ENCODE measurements at places on chromosomes 2 and 18. TPM values are rescaled to one million over a fixed set of nuclear protein-coding genes. Genes with fewer than 3 reads are reported as not detected.

- no peaks in the 10 kb centered on the region for H3K36me3 ChIP-seq
- H3K4me1 ChIP-seq = no peaks in the 10 kb centered on the region
- H3K4me3 ChIP-seq = no peak overlapping the region
Observed at GRCh38 chr2:118584877-118585276, 262.6 kb downstream of the EN1 start.

DNA sequence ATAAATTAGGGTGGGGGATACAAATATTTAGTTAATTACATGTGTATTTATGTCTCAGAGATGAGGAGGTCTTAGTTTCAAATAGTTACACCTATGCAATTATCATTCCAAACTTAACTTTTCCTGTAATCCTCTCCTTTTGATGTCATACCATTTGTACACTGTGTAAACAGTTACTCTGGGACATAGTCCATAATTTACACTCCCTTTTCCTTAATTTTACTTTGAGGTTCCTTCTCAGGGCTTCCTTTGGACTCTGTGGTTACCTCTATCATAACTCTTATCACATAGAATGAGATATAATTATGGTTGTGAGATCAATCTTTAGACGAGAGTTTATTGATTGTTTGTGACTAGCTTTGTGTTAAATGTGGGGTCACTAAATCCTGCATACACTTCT, 84.4 kb downstream of the DPP10 start:
- no peaks in the 10 kb centered on the region for H3K36me3 ChIP-seq
- H3K27ac ChIP-seq = no peak overlapping the region
- DNase-seq = no peak
- H3K4me1 ChIP-seq = no peaks in the 10 kb centered on the region
- no peaks in the 10 kb centered on the region for H3K27me3 ChIP-seq

GRCh38 chr2:234690569-234691213, 193.8 kb upstream of the ARL4C start:
- peaks cover 2% of the 10 kb centered on the region for H3K4me1 ChIP-seq
- H3K36me3 ChIP-seq = no peaks in the 10 kb centered on the region
- peaks cover 9% of the 10 kb centered on the region for H3K27me3 ChIP-seq
- H3K4me3 ChIP-seq = no peak overlapping the region
- DNase-seq = no peak

DNA sequence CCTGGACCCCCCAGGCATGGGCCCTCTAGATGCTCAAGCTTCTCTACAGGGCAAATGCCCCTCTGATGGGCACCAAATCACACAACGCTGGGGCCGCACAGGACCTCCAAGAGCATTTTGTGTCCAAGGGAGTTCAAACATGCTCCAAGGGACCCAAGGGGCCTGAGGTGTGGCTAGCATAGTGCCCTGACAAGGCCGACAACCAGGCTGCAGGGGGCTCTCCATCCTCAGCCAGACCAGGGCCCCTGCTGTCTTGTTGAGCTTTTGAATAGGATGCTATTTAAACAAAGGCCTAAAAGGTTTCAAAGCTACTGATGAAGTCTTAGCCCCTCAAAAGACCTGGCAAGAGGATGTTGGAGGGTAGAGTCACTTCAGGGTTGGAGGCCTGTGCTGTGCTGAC, 33.1 kb downstream of the EN1 start:
- H3K27me3 ChIP-seq = peaks cover 17% of the 10 kb centered on the region
- H3K4me1 ChIP-seq = no peaks in the 10 kb centered on the region
- no peak for DNase-seq
- no peak overlapping the region for H3K27ac ChIP-seq
- H3K4me3 ChIP-seq = no peak overlapping the region

DNA sequence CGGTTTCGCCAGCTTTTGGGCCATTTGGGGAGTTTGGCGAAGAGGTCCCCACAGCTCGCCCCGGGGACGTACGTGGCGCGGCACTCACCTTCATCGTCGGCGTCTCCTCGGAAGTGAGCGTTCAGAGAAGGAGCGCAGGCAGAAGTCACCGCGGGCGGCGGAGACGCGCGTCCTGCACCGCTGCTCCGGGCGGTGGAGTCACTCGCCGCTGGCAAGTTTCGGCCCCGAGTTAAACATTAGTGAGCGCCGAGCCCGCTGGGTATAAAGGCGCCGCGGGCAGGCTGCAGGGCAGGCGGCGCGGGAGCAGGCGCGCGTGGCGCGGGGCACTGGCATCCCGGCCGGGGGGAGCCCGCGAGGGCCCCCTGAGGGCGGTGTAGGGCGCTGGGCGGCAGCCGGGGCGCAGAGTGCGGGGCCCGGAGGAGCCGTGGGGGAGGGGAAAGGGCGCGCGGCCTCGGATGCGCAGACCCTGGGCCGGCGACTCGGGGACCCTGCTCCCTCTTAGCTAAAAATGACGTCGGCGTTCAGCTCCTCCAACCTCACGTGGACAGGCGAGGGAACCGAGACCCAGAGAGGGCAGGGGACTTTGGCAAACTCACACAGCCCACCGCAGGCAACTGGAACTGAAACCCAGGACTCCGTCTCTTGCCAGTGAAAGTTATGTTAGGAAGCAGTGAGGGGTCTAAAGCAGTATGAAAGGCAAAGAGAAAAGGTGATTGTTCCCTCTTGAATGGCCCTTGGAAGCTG, at the start of gene DPP4:
Gene DPP4, minus strand, starts transcription at position 328 of the 744 bp plus-strand sequence. Its CDS starts 234 bp downstream, at position 94.
- H3K27me3 ChIP-seq = no peaks in the 10 kb centered on the region
- H3K4me3 ChIP-seq = peak within 1 kb of the TSS; percentile 95
- H3K27ac ChIP-seq = peak within 1 kb of the TSS; percentile 96
- H3K36me3 ChIP-seq = peaks cover 60% of the 10 kb centered on the region
- H3K4me1 ChIP-seq = peaks cover 46% of the 10 kb centered on the region
- DNase-seq = peak; percentile 89

- no peak overlapping the region for H3K4me3 ChIP-seq
- no peaks in the 10 kb centered on the region for H3K36me3 ChIP-seq
- no peak overlapping the region for H3K27ac ChIP-seq
Observed at GRCh38 chr2:152542337-152542994, 174.8 kb downstream of the PRPF40A start.

DNA sequence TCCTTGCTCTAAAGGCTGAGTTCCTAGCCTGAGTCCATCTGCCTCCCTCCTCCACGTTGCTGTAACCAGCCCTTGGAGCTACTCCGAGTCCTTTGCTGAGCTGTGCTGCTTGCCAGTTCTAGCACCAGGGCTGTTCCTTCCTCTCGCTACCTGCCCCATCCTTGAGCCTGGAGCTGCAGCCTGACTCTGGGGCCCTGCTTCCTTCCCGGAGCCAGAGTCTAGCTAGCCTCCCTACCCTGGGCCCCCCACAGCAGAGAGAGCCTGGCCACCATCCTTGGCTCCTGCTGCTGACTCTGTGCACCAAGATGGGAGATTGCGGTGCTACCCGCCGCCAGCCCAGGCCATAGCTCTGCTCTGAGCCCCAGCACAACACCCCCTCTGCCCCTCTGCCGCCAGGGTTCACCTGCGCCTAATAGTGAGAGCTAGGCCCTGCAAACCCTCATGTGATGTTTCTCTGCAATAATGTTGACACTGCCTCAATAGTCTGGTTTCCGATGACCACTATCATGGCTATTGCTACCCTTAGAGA, 135.9 kb upstream of the ASB18 start:
- H3K4me1 ChIP-seq = no peaks in the 10 kb centered on the region
- no peak for DNase-seq

DNA sequence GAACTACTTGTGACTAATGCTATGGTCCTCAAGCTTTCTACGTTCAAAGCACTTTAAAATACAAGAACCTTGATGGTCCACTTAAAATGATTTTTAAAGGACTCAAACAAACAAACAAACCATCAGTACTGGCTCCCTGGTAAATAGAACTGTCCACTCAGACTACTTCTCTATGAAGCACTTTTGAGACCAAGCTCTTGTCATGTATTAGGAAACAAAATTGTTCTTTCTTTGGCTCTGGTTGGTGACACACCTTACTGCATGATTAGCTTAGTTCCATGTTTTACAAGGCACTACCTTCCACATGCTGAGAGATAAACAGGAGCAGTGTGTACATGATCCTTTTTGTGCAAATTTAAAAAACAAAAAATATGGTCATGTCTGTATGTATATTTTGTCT, 19.7 kb downstream of the DARS1 start:
- H3K4me1 ChIP-seq = peaks cover 57% of the 10 kb centered on the region
- H3K4me3 ChIP-seq = no peak overlapping the region
- no peak for DNase-seq
- H3K27ac ChIP-seq = no peak overlapping the region
- H3K36me3 ChIP-seq = peaks cover 55% of the 10 kb centered on the region

GRCh38 chr2:230423851-230424458, 8.0 kb downstream of the SP100 start:
- H3K36me3 ChIP-seq = peaks cover 77% of the 10 kb centered on the region
- H3K4me1 ChIP-seq = peaks cover 78% of the 10 kb centered on the region
- H3K27ac ChIP-seq = peak overlapping the region; percentile 70
- peak overlapping the region; percentile 66 for H3K4me3 ChIP-seq
- DNase-seq = no peak

GRCh38 chr2:23426263-23426905, 41.4 kb downstream of the KLHL29 start:
- H3K27me3 ChIP-seq = peaks cover 1% of the 10 kb centered on the region
- H3K4me1 ChIP-seq = no peaks in the 10 kb centered on the region
- DNase-seq = no peak

DNA sequence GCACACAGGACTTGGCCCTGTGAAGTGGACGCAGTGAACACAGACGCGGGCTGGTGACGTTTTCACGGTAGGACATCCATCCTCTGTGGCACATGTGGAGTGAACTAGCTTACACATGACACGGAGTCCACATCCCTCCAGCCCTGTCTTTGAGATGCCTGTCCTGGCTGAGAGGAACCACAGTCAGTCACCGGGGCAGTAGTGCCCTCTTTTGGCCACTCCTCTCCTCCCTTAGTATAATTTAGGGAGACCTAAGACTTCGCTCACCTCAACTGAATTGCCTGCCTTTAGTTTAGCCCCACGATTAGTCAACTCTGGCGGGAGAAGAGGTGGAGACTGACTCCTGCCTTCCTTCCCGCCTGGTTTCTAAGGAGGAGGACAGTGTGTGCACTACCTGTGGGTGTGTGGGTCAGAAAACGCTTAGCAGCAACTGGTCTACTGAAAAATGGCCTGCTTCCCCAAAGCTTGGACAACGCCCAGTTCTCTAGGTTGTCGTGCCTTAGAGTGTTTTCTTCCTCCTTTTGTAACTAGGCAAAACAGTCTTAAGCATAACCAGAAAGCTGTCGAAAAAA, 70.6 kb downstream of the MBP start:
- H3K4me1 ChIP-seq = peaks cover 81% of the 10 kb centered on the region
- peak; percentile 83 for DNase-seq
- H3K27me3 ChIP-seq = no peaks in the 10 kb centered on the region
- H3K27ac ChIP-seq = peak overlapping the region; percentile 97
- peaks cover 65% of the 10 kb centered on the region for H3K36me3 ChIP-seq

- no peak for DNase-seq
- no peak overlapping the region for H3K4me3 ChIP-seq
- H3K27ac ChIP-seq = no peak overlapping the region
- H3K36me3 ChIP-seq = no peaks in the 10 kb centered on the region
Observed at GRCh38 chr2:205461169-205461568, 221.1 kb upstream of the NRP2 start.

DNA sequence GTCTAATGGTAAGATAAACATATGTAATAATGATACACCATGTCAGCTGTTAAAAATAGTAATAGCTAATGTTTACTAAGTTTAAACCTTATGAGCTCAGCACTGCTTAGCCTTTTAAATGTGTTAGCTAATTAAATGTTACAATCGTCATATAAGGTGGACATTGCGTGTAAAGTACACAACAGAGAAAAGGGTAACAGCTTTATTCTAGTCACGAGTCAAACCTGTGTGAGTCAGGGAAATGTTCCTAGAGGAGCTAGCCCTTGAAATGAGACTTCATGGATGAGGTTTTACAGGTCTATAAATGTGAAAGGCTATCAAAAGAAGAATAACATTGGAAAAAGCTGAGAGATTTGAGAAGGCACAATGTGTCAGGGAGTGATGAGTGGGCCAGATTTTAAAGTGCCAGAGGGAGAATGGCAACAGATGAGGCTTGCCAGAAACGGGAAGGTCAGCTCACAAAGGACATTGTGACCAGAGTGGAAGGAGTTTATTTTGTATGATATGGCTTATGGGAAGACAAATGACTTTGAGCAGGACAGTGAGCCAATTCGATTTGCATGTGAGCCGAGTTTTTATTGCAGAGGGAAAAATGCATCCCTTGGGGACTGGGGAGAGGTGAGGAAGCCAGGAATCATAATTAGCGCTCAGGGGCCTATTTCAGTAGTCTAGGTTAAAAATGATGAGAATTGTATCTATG, 276.3 kb downstream of the CTNNA2 start:
- H3K27me3 ChIP-seq = no peaks in the 10 kb centered on the region
- no peak overlapping the region for H3K27ac ChIP-seq
- no peak overlapping the region for H3K4me3 ChIP-seq
- DNase-seq = no peak
- H3K4me1 ChIP-seq = no peaks in the 10 kb centered on the region
- no peaks in the 10 kb centered on the region for H3K36me3 ChIP-seq

DNA sequence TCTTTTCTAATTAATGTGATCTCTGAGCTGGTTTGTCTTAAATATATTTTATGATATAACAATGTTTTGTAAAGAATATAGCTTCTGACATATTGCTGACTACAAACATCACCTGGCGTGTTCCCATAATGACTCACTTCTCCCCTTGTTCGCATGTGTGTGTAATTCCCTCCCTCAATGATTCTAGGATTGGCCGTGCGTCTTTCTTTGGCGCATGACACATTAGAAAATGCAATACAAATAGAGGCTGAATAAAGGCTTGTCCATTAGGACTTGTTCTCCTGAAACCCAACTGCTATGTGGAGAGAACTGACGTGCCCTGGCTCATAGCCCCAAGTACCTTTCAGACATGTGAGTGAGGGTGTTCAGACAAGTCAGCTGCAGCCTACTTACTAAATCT, 159.7 kb upstream of the CDH20 start:
- no peak overlapping the region for H3K4me3 ChIP-seq
- H3K4me1 ChIP-seq = no peaks in the 10 kb centered on the region
- DNase-seq = no peak
- H3K36me3 ChIP-seq = no peaks in the 10 kb centered on the region
- H3K27ac ChIP-seq = no peak overlapping the region
- H3K27me3 ChIP-seq = no peaks in the 10 kb centered on the region

The NYAP2 gene
- total RNA-seq = not detected

The MERTK gene
- total RNA-seq = 0.63 TPM

The FOXI3 gene
- total RNA-seq = not detected

The CCNYL1 gene
- total RNA-seq = 6.1 TPM

The ATP6V1B1 gene
- total RNA-seq = not detected

The ASXL3 gene
- total RNA-seq = not detected

All from activated CD4-positive, alpha-beta T cell treated with anti-CD3 and anti-CD28 coated beads, Interleukin-2, amount 10 ng/mL, durations not matched to agents 24 days and 14 days (primary cell).